ENCODE measurements at places on chromosomes 2 and 18. TPM values are rescaled to one million over a fixed set of nuclear protein-coding genes. Genes with fewer than 3 reads are reported as not detected.
A peak's percentile ranks its signal among the peaks of the same experiment; 100 is the strongest.

CCDC88A gene
- 19.8 TPM for total RNA-seq

TLX2 gene
- 0.82 TPM for total RNA-seq

RAB17 gene
- total RNA-seq = not detected

LIMS3 gene
- total RNA-seq = not detected

M1AP gene
- not detected for total RNA-seq

KATNAL2 gene
- total RNA-seq = 0.23 TPM

DNA sequence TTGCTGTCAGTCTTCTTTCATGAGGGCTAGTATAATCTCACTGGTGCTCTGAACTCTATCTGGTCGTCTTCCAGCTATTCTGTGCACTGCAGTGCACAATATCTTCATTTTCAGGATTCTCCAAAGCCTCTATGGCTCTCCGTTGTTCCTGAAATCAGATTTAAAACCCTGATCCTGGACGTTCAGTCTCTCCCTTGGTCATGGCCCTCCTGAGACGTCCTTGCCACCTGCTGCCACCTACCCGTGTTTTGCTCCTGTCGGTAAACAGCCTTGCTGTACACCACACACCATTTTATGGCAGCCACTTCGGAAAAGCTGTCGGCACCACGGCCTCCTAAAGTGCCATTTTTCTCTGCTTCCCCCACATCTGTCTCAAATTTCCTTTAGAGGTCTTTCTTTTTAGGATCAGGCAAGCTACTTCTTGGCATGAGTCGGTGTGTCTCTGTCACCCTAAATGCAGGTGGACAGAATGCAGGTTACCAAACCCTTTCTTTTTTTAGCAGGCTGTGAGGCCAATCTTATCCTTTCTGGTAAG, 170.0 kb downstream of the HRH4 start:
- no peak for DNase-seq

- no peak for DNase-seq
Observed at GRCh38 chr2:219648176-219648575, 20.7 kb downstream of the SLC4A3 start.

DNA sequence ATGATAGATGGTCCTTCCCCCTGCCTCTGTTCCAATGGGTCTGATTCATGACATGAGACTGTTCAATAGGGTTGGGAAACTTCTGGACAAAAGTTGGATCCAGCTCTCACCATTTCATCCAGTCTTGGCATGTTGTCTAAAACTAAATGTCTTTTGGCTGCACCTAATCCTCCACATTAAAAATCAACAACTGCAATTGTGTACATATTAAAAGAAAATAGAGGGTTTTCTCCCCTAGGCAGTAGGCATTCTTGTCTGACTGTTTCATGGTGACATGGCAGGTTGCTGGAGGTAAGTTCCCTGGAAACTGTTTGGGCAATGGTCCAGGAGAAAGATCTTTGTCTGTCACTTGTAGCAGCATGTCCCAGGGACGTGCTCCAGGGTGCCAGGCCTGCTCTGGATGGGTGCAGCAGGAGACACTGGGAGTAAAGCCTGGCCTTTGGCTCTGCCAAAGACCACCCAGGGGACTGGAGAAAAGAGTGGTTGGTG, 135.8 kb downstream of the TCF4 start:
- no peak for DNase-seq

- peak; percentile 15 for DNase-seq
Observed at GRCh38 chr18:8609659-8610458, 622 bp downstream of the RAB12 start.

DNA sequence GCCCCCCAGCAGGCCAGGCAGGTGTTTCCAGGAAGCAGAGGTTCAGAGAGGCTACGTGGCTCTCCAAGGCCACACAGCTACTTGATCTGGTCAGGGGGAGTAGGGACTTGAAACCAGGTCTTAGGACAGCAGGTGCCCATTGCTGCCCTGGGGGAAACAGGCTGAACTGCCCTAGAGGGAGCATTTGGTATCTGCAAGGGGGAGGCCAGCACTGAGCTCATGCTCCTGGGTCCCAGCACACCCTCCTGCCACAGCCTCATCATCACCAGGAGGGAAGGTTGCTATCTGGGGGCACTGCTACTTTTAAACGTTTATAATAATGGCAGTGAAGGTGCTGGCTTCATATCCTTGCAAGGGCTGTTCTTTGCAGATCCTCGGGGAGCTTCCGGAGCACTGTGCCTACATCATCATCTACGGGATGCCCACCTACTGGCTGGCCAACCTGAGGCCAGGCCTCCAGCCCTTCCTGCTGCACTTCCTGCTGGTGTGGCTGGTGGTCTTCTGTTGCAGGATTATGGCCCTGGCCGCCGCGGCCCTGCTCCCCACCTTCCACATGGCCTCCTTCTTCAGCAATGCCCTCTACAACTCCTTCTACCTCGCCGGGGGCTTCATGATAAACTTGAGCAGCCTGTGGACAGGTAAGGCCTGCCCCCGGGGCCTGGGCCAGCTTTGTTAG, 36.1 kb downstream of the ABCG8 start:
- no peak for DNase-seq

GRCh38 chr2:112480530-112481049, 1.4 kb upstream of the TTL start:
- no peak for DNase-seq

DNA sequence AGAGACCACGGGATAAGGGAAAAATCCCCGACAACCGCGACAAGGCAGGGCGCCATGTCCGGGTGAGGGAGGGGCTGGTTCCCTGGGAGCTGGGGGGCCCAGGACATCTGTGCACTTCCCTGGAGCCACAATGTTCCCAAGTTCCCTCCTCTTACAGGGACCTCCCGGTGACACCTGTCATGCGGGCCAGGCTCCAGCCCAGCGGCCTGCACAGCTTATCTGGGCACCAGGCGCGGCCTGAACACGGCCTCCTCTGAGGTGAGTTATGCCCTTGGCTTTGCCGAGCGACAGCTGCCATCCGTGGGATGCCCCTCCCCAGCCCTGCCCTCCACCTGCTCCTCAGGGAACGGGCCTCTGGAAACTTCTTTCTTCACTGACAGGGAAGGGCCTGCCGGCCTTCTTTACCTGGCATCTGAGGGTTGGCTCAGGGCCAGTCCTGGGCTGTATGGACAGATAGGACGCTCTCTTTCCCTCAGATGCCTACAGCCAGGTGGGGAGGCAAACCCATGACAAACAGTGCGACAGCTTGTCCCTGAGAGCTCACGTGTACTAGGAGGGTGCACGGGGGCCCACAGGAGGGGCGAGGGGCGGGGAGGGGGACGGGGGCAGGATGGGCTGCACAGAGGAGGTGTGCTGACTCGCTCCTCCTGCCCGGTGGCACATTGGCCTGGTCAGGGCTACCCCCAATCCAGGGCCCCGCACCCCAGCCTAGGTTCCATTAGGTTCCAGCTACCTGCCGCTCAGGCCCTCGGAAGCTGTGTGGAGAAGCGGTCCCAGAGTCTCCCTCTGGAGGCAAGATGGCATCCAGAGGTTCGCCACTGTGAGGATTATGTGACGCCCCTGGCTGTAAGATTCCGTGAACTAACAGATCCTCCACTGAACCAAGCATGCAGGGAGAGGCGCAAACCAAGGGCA, 34.9 kb upstream of the HPCAL1 start:
- DNase-seq = no peak

DNA sequence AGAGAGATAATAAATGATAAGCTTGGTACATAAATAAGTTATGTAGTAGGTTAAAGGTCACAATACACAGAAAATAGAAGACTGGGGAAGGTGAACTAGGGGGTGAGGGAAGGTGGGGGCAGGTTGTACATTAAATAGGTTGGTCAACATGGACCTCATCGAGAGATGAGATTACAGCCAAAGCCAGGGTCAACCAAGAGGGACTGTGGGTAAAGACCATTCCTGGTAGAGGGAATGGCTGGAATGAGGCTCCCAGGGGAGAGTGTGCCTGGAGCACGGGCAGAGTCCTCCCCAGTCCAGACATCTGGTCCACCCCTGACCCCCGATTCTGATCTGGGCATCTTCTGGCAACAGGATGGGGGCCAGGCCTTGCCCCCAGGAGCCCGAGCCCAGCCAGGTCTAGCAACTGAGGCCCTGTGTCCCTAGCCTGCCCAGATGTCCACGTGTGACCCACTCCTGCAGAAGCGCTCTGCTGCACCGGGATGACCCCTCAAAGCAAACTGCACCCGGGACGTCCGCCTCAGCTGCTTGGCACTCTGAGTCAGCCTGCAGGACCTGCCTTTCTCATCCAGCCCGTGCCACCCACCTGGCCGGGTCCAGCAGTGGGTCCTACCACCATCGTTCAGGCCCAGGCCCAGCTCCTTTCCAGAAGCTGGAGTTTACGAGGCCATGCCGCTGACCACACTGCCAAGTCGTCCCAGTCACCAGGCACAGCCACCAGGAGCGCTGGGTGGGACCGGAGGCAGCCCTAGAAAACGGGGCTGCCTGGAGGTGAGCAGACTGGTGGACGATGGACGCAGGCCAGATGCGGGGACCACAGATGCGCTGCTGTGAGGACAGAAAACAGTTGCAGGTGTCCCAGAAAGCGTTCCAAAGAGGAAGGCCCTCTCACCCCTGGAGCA, 56.2 kb upstream of the ID2 start:
- DNase-seq = no peak

GRCh38 chr2:189287982-189288521, 108.5 kb upstream of the COL5A2 start:
- DNase-seq = no peak

DNA sequence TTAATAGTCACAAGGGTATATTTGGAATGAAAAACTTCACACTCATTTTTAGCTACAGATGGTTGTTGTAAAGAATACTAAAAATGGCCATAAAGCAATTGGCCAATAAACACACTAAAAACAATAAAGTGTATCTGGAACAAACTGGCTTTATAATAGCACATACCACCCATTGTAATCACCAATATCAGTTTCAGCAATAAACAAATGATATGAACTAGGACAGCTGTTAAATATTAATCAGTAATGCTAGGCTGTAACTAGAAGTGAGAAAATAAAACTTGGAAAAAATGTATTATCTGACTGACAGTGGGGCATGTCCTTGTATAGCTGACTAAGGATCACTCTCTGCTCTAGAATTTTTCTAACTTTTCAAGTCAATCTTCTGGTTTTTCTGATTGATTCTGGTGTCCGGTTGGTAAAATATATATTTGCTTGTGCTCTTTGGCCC, 312.5 kb downstream of the RND3 start:
- no peak for DNase-seq

GRCh38 chr2:40192864-40193669, 258.8 kb downstream of the SLC8A1 start:
- no peak for DNase-seq

GRCh38 chr2:34549710-34550345, 950.7 kb upstream of the FAM98A start:
- no peak for DNase-seq

GRCh38 chr2:108533832-108534583, at the start of gene LIMS1:
TSS of gene LIMS1 (plus strand) at chr2:108534470. CDS start at chr2:108534563, 93 bp downstream.
- peak; percentile 77 for DNase-seq

DNA sequence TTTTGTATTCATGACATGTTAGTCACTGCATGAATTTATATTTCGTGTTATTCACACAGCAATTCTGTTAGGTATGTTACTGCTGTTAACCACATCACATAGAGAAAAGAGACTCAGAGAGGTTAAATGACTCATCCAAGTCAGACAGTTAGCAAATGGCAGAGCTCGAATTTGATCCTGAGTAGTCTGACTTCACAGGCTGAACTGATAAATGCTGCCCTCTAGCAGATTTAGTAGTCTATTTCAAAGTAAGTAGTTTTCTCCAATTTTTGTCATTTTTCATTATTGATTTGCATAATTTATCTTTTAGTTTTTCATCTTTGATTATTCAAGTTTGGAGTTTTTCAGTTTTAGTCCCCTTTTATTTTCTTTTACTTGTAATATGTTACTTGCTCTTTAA, 58.3 kb downstream of the WDR7 start:
- DNase-seq = peak; percentile 41
